ENCODE measurements at places on chromosomes 6 and 20.

GRCh38 chr6:38907264-38907663 lies 141.3 kb upstream of the GLP1R start:
- DNase-seq, result no peak

- DNase-seq, result no peak
Observed at GRCh38 chr6:3844097-3844463, 5.1 kb upstream of the FAM50B start.

GRCh38 chr6:73564578-73565345 lies 43.9 kb upstream of the EEF1A1 start:
- no peak for DNase-seq

- no peak for DNase-seq
Observed at GRCh38 chr6:107587451-107587850, 97.5 kb downstream of the SOBP start.

DNA sequence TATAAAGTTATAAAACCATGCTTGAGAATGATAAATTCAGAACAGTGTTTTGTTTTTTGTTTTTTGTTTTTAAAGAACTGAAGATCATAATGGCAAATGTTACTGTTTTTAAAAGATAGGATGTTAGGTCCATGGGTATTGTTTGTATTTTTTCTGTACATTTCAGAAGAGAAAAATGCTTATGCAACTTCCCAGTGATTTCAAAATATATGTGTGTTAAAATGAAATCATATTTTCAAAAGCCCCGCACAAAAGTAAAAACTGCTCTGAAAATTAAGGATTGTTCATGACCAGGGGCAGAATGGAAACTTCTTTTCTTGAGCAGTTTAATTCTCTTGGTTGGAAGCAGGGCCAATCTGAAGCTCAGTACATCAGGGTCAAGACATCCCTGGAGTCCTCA lies 109.2 kb upstream of the SIRPG start:
- DNase-seq, result no peak

Data from bone marrow (tissue), 2 donors.